ENCODE measurements at places on chromosomes 7 and 10. TPM values are rescaled to one million over a fixed set of nuclear protein-coding genes. Genes with fewer than 3 reads are reported as not detected.

GRCh38 chr10:48982584-48982983 lies 42.9 kb upstream of the LRRC18 start:
- DNase-seq = no peak

DNA sequence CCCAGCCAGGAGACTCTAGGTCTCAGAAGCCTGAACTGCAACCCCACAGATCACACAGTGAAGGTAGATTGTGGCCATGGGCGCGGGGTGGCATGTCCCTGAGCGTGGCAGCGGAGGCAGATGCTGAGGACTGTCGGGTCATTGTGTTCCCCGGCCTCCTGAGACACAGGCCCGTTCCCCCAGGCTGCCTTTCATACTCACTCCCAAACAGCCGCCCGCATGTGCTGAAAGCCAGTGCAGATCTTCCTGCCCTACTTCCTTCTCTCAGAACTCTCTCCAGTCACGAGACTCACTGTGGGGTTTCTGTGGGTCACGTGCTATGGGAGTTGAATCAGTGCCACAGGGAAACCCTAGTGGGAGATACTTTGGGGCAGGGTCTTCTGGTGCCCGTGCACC lies 48.0 kb downstream of the ZNF467 start:
- DNase-seq = no peak

Gene PAX2
- not detected for total RNA-seq

- no peak for DNase-seq
Measured at GRCh38 chr7:36965625-36966024, 241.3 kb upstream of the AOAH start.

Data from PC-9 (cell line).